Central memory CD4-positive, alpha-beta T cell (primary cell): ENCODE measurements at places on chromosomes 4 and X.
A peak's percentile ranks its signal among the peaks of the same experiment; 100 is the strongest.

DNA sequence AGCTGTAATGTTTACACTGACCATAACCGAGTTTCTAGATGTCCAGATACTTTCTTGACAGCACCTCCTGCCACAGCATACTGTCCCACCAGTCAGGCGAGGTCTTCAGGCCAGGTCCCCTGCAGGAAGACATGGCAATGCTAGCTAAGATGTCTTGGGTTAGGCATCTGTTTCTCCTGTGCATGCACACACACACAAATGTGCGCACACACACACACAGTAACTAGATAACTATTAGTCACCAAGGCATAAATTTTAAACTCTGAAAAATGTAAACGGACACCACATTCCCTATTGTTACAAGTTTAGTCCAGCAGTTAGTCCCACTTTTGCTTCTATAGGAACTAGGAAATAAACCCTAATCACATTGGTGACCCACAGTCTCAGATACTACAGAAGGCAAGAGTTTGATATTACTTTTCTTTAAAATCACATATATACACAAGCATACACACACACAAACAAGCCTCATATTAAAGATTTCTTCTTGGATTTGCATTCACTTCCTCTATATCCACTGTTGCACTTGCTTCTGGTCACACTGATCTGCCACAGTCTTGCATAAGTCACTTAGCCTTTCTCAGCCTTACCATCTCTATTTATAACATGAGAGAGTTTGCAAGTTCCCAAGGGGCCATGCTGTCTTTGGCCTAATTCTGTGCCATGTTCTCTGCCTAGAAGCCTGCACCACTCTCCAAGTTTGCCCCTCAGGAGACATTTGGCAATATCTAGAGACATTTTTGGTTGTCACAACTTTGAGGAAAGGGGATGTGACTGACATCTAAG, 32.2 kb downstream of the IL21 start:
- no peak for DNase-seq

- no peak for DNase-seq
These were observed 52.4 kb downstream of the DDX3X start for GRCh38 chrX:41386222-41386990.

GRCh38 chrX:131136776-131137175, 78.6 kb downstream of the ARHGAP36 start:
- DNase-seq = no peak

DNA sequence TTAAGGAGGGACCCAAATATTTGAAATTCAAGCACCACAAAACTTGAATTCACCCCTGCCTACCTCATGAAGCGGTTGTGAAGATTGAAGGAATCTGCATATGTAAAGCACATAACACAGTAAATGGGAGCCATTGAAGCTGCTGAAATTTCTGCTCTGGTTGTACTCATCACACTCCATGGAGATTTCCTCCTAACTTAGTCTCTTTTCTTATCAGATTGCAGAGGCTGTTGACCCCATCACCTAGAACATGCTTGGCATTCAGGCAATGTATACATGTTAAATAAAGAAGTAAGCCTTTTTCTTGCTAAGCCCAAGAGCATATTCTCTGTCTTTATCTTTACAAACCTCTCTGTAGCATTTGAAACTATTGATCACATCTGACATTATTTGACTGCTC, 104.9 kb upstream of the TNIP3 start:
- DNase-seq = no peak

DNA sequence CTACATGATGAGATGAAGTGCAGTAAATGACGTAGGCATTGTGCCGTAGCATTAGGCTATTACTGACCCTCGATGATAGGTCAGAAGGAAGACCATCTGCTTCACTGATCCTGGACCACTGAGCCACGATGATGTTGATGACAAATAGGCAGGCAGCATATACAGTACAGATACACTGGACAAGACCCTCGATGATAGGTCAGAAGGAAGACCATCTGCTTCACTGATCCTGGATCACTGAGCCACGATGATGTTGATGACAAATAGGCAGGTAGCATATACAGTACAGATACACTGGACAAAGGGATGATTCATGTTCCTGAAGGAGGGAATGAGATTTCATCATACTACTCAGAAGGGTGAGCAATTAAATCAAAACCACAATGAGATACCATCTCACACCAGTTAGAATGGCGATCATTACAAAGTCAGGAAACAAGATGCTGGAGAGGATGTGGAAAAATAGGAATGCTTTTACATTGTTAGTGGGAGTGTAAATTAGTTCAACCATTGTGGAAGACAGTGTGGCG, 50.9 kb downstream of the BEND4 start:
- DNase-seq = no peak

- DNase-seq = no peak
These were observed 53.3 kb upstream of the STIM2 start for GRCh38 chr4:26807330-26807729.

GRCh38 chr4:143482840-143483239, 30.7 kb upstream of the SMARCA5 start:
- DNase-seq = no peak

DNA sequence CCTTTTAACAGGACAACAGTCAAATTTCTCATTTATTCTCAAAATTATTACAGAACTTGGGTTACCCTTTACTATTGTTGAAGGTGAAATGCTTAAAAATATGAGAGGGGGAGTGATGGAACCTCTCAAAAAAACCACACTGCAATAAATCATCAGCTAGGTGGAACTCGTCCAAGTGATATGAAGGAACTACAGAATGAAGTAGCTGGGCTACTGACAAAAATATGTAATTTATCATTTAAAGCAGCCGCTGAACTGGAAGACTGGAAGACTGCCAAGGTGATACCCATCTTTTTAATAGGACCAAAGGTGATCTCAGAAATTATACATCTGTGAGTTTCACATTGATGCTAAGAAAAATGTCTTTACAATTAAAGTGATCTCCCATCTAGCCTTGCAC, 597.7 kb upstream of the TENM3 start:
- DNase-seq = no peak

GRCh38 chr4:126221717-126222340, 907.1 kb downstream of the FAT4 start:
- DNase-seq = no peak

- DNase-seq = peak; percentile 24
These were observed 371.6 kb downstream of the INPP4B start for GRCh38 chr4:142474398-142475087.
